Astrocyte of the cerebellum (primary cell): ENCODE measurements at places on chromosomes 16 and 17.

DNA sequence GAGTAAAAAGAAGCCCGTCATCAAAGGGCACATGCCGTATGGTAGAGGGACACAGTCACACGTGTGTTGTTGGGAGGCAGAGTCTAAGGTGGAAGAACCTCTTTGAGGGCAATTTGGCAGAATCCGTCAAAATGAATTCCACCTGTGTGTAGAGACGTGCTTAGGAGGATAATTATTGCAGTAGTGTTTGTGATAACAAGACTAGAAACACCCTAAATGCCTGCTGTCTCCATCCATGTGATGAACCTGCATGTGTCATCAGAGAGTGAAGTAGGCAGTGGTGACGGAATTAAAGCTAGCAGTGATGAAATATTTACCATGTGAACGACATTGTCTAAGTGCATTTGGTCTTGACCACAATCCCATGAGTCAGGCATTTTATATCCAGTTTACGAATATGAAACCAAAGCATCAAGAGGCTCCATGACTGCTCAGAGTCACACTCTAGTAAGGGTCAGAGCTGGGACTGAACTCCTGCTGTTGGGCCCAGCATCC is 61.3 kb upstream of the ADORA2B start:
- DNase-seq, result peak; percentile 67

DNA sequence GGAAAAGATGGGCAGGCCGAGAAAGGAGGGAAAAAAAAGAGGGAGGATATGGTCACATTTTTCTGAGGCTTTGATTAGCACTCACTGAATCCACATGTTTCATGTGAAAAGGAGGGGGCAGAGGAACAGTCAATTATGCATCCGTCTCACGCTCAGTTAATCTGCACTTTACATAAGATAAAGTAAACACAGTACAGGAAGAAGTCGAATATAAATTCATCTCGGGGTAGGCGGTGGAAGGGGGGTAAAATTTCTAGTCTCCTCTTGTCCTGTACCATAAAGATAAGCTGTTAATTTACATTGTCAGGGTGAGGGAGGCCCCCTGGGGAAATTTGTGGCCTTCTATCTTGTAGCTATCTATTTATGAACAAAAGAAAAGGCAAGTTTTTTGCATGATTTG is 73.1 kb upstream of the CES5A start:
- DNase-seq, result no peak

- DNase-seq, result no peak
Measured at GRCh38 chr17:80773243-80773991, 218.2 kb upstream of the CHMP6 start.

DNA sequence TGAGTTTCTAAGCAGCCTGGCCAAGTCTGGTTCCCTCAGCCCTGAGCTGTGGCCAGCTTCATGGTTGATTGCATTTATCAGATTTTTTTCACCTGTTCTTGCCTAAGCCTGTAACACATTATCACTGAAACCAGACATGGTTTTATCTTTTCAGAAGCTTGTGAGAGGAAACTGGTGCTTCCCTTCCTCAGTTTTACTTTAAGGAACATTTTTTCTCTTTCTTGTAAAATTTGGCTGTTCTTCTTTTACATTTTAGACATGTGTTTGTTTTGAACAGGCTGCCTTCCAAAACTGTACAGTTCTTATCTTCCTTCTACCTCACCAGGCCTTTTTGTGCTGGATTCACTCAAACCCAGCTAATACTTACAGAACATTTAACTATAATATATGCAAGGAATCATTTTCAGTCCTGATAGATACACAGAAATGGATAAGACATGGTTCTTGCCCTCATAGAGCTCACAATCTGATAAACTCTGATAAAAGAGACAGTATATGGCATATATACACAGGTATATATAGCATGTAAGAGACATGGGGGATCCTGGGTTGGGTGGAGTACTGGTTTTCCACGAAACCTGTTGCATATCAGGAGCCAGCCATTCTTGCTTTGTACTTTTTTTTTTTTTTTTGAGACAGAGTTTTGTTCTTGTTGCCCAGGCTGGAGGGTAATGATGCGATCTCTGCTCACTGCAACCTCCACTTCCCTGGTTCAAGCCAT is 44.5 kb downstream of the ZNRF1 start:
- no peak for DNase-seq

GRCh38 chr17:79877041-79877440 is 37.8 kb upstream of the CBX4 start:
- DNase-seq, result no peak

GRCh38 chr16:14351647-14352046 is 278.4 kb downstream of the PARN start:
- no peak for DNase-seq

- DNase-seq, result no peak
Measured at GRCh38 chr17:72169823-72170222, 49.0 kb downstream of the SOX9 start.

DNA sequence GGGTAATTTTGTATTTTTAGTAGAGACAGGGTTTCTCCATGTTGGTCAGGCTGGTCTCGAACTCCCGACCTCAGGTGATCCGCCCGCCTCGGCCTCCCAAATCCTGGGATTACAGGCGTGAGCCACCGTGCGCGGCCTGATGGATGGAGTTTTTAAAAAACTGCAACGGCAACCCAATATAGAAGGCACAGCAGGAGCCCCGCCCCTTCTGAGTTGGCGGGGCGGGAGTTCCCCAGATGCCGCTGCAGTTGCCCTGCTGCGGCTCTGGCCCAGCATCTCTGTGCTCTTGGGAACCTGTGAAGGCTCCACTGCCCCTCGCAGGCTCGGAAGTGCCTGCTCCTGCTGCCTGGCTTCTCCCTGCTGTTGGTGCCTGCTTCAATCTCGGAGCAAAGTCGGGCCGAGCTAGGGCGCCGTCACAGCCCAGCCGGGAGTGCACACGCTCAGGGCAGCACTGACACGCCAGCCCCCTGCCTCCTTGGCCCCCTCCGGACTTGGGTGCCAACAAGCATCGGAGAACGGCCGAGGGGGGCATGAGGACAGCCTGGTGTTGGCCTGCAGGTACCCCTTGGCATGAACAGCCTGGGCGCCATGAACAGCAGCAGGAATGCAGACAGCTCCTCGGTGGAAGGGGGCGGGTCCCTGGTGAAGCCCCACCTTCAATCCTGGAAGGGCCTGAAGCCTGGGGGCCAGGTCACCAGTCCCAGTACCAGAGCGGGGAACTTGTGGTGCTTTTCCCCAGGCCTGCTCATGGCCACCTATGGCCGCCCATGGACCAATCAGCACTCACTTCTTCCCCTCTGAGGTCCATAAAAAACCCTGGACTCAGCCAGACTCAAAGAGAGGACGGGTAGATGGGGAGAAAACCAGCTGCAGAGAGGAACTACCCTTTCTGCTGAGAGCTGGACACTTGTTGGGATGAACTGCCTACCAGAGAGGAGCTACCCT is 2.3 kb upstream of the NT5M start:
- DNase-seq, result no peak

GRCh38 chr16:31695667-31696066 is 168.0 kb downstream of the AHSP start:
- DNase-seq, result no peak

- DNase-seq, result no peak
Measured at GRCh38 chr17:56545106-56545505, 48.4 kb upstream of the NOG start.

DNA sequence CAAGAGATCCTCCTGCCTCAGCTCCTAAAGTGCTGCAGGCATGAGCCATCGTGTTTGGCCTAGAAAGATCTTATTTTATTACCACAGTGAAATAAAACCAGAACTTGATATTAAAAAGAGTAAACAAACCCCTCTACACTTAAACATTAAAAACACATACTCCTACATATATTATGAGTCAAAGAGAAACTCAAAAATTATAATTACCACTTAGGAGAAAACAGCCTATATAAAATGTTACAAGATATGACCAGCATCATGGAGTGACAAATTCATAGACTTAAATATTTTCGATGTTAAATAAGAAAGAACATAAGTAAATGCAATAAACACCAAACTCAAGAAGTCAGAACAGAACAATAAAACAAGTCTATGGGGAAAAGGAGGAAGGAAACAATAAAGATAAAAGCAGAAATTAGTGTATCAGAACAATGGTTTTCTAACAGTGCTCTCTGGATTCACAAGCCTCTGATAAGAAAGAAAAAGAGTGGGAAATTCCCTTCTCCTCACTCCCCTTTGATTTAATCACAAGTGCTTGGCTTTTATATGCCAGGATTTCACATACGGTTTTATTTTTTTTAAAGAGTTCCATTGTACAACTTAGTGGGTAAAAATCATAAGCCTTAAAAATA is 23.0 kb downstream of the SKAP1 start:
- no peak for DNase-seq

DNA sequence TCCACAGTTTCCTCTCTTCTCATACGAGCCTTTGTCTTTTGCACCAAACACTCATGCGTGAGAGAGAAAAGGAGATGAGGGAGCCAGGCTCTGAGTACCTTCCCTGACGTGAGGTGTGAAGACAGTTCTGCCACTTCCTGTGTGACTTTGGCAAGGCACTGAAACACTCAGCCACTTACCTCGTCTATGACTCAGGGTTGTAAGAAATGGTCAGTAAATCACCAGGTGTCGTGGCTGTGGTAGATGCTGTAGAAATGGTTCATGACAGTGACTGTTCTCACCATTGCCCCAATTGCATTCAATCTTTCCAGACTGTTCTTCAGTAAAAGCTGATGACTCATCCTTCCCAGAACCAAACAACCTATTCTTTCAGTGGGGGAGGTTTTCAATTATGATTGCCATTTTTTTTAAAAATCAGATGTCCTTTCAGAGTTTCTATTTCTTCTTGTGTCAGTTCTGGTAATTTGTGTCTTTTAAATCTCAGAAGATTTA is 49.2 kb upstream of the CBFA2T3 start:
- no peak for DNase-seq

DNA sequence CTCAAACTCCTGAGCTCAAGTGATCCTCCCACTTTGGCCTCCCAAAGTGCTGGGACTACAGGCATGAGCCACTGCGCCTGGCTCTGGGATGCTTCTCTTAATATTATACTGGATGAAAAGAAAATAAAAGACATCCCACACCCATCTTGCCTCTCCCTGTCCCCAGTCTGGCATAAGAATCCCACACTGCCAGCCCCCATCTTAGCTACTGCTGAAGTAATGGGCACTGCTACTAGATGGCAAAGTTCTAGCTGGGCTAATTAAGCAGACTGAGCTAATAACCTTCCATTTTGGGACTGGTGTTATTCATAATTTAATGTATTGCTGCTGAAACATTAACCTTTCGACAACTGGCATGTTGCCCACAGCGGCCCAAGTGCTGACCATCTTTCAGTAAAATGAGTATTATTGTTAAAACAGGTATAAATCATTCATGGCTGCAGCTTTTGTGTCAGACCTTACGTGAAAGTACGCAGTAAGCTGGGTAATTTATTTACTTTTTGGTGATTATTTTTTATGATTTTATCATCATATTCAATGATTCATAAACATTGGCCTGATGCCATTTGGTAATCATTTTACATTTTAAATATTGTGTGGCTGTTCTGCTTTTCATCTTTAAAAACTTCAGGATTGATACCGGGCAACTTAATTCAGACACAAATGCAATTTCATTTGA is 47.4 kb upstream of the ZFHX3 start:
- no peak for DNase-seq

DNA sequence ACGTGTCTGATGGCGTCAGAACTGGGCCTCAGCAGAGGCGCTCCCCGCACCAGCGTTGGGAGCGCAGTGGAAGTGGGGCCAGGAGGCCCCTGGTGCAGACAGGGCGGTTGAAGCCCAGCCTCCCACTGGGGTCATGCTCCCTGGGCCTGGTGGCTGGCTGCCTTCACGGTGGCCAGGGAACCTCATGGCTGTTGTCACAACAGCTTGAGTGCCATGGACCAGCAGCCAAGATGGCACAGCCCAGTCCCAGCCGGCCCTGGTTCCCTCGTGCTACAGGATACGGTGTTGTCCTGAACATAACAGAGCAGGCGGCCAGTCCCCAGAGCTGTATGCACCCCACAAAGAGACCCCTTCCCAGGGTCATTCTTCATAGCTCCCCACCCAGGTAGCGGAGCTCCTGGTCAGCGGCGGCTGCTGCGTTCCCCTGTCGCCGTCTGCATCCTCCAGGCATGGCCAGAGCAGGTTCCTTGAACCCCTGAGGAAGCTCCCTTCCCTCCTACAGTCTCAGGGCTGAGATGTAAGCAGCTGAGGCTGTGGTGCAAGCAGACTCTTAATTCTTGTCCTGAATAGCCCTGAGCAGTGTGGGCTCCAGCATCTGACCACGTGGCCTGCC is 29.7 kb downstream of the NME3 start:
- DNase-seq, result no peak

- DNase-seq, result no peak
Measured at GRCh38 chr17:80917716-80918560, 73.7 kb upstream of the CHMP6 start.

- DNase-seq, result no peak
Measured at GRCh38 chr17:21213638-21214014, 335 bp downstream of the TMEM11 start.

DNA sequence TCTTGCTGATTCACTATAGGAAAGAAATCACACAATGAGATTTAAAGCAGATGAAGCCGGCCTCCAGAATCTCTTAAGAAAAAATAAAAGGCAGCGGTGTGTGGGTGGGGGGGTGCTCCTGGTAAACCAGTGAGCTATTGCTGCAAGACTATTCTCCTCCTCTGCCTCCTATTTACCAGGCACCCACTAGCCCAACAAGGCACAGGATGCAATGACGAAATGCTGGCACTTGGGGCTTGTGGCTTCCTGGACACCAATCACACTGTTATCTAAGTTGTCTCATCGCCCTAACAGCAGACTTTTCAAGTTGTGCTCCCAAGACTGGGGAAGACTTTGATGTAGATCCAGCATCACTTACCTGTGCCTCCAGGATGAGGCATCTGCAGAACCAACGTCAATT is 50.2 kb upstream of the NDRG4 start:
- DNase-seq, result no peak

DNA sequence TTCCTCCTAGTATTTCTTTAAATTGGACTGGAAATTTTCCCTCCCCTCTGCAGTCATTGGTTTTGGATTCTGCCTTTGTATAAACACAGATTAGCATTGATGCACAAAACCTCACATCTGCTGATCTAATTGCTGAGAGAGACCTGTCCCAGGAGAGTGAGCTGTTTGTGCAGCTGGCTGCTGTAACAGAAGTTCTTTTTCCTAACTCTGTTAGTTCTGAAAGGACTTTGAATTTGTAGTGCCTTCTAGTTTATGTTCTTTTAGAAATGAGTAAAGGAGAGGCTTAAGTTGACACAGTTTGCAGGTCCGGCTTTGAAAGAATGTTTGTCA is 45.2 kb upstream of the KPNB1 start:
- DNase-seq, result peak; percentile 39

GRCh38 chr17:57086069-57086930 is 1.3 kb downstream of the AKAP1 start:
- no peak for DNase-seq

- no peak for DNase-seq
Measured at GRCh38 chr16:14418795-14419225, 211.2 kb downstream of the PARN start.

- peak; percentile 86 for DNase-seq
Measured at GRCh38 chr16:66152823-66153393, 213.6 kb upstream of the CDH5 start.

- DNase-seq, result no peak
Measured at GRCh38 chr17:72122010-72122764, 1.4 kb downstream of the SOX9 start.
